Stimulated activated CD4-positive, alpha-beta T cell treated with anti-CD3 and anti-CD28 coated beads, Interleukin-15, amount 100 ng/mL, for 1 hour (primary cell): ENCODE measurements at places on chromosomes 5 and 9.

DNA sequence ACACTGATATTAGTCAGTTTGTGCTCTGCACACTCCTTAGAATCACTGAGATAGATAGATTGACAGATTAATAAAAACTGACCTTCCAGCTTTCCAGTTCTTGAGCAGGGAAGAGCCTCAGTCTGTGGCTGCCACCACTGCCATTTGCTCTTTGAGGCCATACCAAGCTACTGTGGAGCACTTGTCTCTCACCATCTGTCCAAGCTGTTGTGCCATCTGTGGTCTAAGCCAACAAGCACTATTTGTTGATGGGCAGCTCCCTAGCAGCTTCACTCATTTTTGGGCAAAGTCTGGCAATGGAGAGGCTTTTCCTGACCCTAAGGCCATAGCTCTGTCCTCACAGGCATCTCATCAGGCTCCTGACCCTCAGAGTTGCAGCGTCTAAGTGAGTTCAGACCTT is 30.4 kb downstream of the HTR1A start:
- DNase-seq = no peak

DNA sequence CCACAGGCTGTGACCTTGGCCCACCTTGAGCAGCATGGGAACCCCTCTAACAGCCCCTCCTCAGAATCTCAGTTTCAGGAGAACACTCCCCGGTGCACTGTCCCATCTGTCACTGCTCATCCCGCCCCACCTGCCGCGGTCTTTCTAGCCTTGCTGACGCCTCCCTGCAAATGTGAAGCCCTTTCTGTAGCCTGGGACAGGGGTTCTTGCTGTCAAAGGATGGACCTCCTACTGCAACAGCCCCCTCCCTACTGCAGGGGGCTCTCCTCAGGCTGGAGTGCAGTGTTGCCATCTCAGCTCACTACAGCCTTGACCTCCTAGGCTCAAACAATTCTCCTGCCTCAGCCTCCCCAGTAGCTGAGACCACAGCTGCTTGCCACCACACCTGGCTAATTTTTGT is 20.0 kb downstream of the OR2V1 start:
- DNase-seq = no peak

- no peak for DNase-seq
Observed at GRCh38 chr5:15452781-15453180, 47.2 kb upstream of the FBXL7 start.

DNA sequence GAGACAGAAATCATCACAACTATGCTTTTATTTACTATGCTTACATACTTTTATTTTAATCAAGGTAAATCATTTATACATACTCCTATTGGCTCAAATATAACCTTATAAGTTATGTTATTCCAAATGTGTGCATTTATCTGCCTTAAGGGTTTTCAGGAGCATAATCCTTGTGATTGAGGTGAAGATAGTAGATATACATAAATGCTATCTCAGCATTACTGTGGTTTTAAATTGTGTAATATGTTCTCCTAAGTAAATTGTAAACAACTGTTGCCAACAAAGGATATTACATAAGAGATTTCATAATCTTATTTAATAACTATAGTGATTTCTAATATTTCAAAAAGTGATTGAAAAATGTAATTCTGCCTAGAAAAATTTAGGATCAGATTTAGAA is 1374.8 kb upstream of the DMAC1 start:
- no peak for DNase-seq

- DNase-seq = no peak
Observed at GRCh38 chr5:71932655-71933338, 174.5 kb upstream of the MAP1B start.

DNA sequence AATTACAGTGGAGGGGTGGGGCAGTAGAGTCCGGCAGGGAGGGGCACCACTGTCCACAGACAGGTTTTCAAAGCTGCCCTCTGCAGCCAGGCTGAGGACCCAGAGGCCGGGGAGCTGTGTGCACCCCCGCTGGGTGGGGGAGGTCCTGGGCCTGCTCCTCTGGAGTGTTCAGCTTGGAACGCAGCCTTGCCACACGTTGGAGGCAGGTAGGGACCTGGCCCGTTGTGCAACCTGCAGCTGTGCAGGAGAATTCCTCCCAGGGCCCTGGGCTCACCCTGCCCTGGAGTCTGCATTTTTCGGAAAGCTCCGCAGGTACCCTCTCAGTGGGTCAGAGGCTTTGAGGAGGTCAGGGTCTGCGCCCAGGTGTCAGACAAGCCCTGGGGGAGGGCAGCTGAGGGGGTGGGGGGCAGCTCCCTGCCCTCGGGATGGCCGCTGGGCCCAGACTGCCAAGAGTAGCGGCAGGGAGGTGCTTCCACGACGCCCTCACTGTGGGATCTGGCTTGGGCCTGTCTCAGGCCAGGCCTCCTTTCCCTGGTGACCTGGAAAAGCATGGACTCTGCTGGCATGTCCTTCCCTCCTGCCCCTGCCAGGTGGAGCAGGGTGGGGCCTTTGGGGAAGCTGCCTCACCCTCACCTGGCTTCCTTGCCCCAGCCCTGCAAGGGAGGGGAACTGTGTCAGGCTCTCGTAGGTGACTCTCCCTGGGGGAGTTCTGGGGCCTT is 29.5 kb downstream of the RXRA start:
- DNase-seq = no peak

- no peak for DNase-seq
Observed at GRCh38 chr5:86968301-86968753, 299.4 kb upstream of the RASA1 start.

- no peak for DNase-seq
Observed at GRCh38 chr5:31577438-31577837, 45.3 kb downstream of the C5orf22 start.

- no peak for DNase-seq
Observed at GRCh38 chr5:109485030-109485429, 75.3 kb upstream of the PJA2 start.

GRCh38 chr5:112329419-112330090 is 89.5 kb downstream of the EPB41L4A start:
- no peak for DNase-seq

GRCh38 chr5:81517462-81517861 is 123.5 kb upstream of the ACOT12 start:
- no peak for DNase-seq

GRCh38 chr5:161513942-161514341 is 32.6 kb downstream of the GABRB2 start:
- no peak for DNase-seq

DNA sequence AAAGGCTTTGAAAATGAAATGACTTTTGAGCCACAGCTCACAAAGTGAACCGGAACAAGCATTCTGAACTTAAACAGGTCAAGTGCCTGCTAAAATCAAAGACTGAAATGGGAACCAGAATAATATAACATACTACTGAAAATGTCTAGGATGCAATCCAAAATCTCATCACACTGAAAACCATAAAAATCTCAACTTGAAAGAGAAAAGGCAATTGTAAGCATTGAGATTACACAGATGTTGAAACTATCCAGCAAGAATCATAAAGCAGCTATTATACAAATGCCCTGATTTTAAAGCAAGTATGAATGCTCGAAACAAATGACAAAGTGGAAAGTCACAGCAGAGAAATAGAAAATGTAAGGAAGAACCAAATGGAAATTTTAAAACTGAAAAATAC is 211.5 kb upstream of the GAS1 start:
- no peak for DNase-seq

DNA sequence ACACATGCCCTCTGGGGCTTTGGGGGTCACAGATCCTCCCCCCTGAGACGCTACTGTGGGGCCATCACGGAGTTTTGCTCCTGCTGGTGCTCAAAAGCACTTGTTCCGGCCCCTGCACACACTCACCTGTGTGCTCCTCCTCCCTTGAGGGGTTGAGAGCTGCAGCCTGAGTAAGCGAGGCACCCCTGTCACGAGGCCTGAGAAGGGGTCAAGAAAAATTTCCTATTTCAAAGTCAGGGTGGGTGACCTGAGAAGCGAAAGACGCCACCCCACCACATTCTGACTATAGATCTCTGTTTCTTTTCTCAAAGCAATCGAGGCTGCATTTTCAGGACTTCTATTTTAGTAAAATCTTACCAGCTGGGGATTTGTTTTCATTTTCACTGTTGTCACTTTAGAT is 138.5 kb downstream of the DCP2 start:
- DNase-seq = no peak

DNA sequence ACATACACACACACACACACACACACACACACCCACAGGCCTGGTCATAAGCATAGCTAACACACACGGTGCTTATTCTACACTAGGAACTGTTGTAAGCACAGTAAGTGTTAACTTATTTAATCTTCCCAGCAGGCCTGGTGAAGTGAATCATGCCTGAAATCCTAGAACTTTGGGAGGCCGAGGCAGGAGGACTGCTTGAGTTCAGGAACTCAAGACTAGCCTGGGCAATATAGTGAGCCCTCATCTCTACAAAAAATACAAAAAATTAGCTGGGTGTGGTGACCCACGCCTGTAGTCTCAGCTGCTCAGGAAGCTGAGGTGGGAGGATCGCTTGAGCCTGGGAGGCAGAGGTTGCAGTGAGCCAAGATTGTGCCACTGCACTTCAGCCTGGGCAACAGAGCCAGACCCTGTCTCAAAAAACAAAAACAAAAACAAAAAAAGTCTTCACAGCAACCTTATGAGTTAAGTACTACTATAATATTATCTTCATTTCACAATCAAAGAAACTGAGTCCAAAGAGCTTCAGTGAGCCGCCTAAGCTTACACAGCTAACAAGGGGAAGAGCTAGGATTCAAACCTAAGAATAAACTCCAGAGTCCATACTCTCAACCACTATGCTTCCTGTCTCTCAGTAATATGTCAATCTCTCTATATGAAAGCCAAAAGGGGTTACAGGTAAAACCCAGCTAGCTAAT is 2.3 kb downstream of the MEGF9 start:
- no peak for DNase-seq

DNA sequence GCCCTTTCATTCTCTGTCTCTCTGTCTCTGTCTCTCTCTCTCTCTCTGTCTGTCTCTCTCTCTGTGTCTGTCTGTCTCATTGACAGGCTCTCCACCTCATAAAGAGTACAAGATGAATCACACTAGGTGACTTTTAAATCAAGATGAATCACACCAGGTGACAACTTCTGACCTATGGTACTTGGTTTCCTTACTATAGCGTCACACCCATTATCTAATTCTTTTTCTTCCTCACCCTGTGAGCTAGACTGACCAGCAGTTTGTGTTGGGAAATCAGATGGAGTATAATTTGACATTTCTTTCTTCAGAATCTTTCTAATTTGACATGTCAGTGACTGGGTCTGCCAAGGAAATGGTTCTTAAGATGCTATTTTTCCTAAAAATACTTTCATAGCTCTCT is 232.9 kb downstream of the ARRDC3 start:
- no peak for DNase-seq

GRCh38 chr5:173263566-173263965 is 28.6 kb upstream of the NKX2-5 start:
- DNase-seq = no peak

DNA sequence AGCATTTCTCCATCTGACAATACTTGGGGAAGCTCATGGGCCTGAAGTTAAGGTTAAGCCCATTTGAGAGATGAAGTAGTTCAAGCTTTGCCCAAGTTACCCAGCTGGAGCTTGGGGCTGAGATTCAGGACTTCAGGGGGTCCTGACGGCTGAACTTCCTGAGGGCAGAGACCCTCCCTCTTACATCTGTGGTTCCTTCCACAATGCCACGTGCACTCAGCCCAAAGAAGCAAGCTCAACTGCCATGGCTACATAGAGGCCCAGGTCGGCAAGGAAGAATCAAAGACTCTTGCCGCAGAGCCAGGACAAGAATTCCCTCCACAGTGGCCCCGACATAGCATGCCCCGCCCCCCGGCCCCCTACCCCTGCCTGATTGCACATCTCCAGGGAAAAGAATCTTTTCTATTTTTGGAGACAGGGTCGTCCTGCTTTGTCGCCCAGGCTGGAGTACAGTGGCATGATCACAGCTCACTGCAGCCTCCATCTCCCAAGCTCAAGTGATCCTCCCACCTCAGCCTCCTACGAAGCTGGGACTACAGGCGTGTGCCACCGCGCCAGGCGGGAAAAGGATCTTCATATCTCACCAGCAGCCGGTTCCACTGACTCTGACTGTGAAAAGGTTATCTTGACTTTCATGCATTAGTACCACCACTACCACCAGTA is 9.2 kb downstream of the PHF19 start:
- DNase-seq = no peak

DNA sequence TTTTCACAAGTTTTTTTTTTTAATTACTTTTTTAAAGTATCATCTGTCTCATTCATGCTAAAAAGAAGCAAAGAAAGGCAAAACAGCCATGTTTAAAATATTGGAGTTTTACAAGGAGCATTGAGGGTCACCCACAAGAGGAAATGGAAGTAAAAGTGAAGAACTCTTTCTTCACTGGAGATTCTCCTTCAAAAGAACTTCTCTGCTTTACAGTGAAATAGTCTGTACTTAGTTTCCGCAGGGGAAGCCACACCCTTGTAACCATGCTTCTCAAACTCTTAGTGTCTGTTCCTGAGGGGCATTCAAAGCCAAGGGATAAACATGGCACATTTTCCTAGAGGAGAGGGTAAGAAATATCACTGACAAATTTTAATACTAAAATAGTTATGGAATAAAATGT is 8.6 kb downstream of the C9orf72 start:
- DNase-seq = no peak

DNA sequence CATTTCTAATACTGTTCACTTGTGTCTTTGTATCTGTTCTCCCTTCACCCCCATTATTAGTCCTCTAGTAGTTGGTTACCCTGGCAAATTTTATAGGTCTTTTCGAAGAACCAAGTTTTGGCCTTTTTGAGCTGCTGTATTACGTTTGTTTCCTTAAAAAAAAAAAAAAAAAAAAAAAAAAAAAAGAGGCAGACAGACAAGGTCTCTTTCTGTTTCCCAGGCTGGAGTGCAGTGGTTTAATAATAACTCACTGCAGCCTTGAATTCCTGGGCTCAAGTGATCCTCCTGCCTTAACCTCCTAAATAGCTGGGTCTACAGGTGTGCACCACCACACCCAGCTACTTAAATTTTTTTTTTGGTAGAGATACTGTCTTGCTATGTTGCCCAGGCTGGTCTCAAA is 20.9 kb downstream of the DDX4 start:
- DNase-seq = no peak

DNA sequence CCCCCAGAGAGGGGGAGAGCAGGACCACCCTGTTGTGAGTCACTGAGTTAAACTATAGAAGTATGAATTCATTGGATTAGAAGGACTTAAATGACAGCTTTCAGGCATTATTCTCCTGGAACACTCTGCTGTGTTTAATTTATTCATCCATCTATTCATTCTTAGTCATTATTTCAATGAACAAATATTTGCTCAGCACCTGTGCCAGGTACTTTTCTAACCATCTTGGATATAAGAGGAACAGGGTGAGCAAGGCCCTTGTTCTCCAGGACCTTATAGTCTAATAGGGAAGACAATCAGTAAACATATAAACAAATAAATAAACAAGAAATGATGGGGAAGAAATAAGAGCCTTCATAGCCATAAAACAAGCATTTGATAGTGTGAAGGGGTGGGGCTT is 483.9 kb upstream of the BRINP1 start:
- DNase-seq = no peak

DNA sequence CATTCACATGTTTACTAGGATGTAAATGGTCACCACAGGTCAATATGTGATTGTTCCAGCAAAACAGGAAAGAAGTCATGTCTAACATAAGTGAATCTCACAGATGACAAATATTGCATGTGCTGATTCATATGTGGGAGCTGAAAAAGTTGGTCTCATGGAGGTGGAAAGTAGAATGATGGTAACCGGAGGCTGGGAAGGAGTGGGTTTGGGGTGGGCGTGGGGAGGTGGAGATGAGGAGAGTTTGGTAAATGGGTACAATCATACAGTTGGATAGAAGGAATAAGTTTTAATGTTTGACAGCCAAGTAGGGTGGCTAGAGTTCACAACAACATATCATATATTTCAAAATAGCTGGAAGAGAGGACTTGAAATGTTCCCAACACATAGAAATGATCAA is 83.8 kb upstream of the RANBP3L start:
- DNase-seq = no peak
